ENCODE measurements at places on chromosomes 12 and 14.

DNA sequence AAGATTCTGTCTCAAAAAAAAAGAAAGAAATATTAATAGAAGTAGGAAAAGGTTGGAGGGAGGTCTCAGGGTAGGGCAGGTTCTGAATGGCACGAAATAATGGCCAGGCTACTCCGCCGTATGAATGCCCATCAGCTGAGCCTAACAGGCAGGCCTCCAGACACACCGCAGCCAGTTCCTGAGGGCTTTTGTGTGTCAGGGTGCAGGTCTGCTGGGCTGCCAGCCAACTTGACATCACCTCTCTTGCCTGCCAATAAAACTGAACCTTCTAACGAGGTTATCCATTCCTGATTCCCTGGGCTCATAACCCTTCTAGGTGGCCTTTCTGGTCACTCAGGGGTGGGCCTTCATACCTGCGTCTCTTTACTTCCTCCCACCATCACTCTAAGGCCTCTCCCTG, 3.0 kb downstream of the IFI27 start:
- DNase-seq: no peak

- DNase-seq: peak; percentile 64
These were observed 166.0 kb downstream of the SLC38A4 start for GRCh38 chr12:46659824-46660223.

- no peak for DNase-seq
These were observed 366.3 kb downstream of the TMTC2 start for GRCh38 chr12:83052890-83053541.

GRCh38 chr12:102958073-102958829, 777 bp downstream of the ASCL1 start:
- peak; percentile 61 for DNase-seq

DNA sequence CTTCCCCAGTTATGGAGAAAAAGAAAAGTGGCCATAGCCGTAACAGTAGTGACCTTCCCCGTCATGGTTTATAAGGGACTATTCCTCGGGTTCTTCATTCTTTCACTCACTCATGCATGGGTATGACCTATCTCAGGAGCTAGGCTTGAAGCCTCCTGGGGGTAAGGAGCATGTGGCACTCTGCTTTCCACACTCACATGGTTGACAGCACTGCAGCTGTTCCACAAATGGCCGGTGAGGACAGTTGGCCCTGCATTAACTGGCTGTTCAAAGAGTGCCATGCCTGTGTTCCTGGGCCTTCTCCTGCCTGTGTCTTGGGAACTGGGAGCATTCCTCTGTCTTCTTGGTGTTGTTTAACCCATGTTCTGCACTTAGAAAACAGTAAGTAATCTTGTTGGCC, 66.2 kb upstream of the PNMA1 start:
- no peak for DNase-seq

DNA sequence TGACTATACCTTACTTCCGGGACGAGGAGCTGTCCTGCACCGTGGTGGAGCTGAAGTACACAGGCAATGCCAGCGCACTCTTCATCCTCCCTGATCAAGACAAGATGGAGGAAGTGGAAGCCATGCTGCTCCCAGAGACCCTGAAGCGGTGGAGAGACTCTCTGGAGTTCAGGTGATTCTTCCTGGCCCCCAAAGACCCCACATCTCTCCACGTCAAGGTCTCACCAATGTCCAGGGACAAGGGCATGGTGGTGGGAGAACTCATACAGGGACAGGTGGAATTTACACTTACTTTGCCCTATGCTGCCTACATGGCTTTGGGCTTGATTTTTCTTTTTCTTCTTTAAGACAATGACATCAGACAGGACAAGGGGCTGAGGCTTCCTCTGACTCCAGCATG, 7.1 kb downstream of the SERPINA3 start:
- no peak for DNase-seq

- peak; percentile 82 for DNase-seq
These were observed 132.7 kb upstream of the DYRK2 start for GRCh38 chr12:67515679-67516340.

DNA sequence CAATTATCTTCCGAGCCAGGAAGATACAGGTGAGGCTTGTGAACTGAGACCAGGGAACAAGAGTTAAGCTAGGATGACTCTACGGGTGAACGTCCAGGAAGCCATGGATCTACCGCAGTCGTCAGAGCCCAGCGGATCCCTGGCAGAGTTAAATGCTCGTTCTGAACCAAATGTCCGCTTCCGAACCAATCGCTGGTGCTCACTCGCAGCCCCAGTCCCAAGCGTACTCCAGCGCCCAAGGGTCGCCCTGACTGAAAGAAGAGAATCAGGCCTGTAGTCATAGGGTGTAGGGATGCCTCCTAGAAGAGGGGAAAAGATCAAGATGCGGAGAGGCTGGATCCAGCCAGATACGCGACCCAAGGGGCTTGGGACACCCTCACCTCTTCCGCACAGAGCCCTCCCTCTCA, 283 bp downstream of the VIPAS39 start:
- DNase-seq: no peak

DNA sequence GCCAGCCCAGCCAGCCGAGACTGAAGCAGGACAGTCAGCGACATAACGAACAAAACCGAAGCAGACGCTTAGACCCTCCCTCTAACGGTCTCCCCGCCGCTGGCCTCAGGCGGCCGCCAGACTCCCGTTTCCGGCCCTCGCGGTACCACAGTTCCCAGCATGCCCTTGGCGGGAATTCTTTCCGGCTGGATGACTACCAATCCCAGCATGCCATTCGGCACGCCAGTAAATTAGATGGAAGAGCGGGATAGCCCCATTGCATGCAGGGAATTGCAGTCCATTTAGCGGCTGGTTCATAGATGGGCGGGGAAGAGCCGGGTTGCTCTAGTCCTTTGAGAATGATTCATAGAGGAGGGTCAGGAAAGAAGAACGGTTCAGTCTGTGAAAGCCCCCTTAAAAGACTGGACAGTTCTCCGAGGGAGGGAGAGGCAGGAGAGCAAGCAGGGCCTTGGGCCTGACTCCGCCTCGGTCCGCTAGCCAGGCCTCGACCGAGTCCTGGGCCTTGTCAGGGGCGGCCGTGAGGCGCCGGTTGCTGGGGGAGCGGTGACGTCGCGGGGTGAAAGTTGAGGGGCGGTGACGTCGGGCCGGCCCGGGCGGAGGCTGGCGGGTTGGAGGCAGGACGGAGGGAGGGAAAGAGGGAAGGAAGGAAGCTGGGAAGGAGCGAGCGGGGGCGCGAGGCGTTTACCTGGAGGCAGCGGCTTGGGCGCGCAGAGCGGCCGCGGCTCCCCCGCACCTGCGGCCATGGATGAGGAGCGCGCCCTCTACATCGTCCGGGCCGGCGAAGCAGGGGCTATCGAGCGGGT, at the start of gene RIC8B:
Gene RIC8B (plus strand): TSS at position 678 of the 803 bp plus-strand sequence. CDS start 64 bp downstream, at position 742.
- peak; percentile 97 for DNase-seq

- DNase-seq: no peak
These were observed 519.9 kb downstream of the C12orf50 start for GRCh38 chr12:87509237-87509820.

DNA sequence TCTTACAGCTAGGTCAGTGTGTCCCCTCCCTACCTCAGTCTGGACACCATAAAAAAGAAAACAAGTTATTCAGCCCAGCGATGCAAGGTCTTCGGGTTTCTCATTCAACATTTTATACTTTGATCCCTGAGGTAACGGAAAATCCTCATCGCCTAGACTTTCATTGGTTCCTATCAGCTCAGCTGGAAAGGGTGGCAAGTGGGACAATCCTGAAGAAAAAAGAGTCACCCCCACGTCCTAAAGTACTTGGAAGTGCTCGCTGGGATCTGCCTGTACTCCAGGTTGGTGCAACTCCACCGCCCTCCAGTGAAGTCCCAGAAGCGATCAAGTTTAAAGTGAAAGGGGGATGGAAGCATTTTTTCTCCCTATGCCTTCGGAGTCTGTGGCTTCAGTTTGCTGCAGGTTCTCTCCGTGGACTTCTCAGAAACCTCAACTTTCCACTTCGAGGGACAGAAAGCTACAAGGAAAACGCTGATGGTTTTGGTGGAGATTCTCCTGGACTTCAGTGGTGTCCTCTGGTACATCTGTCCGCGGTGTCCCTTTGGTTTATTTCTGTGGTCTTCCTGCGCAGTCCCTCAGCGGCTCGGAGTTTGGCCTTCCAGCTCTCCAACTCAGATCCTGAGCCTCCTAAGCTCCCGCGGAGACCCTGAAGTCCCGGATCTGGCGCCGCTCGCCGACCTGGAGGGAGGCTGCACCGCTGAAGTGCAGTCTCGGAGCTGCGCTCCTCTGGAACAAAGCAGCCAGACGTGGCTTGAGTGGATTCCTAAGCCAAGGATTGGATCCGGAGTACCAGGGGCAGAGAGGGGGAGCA, 1.8 kb upstream of the LRFN5 start:
- no peak for DNase-seq

DNA sequence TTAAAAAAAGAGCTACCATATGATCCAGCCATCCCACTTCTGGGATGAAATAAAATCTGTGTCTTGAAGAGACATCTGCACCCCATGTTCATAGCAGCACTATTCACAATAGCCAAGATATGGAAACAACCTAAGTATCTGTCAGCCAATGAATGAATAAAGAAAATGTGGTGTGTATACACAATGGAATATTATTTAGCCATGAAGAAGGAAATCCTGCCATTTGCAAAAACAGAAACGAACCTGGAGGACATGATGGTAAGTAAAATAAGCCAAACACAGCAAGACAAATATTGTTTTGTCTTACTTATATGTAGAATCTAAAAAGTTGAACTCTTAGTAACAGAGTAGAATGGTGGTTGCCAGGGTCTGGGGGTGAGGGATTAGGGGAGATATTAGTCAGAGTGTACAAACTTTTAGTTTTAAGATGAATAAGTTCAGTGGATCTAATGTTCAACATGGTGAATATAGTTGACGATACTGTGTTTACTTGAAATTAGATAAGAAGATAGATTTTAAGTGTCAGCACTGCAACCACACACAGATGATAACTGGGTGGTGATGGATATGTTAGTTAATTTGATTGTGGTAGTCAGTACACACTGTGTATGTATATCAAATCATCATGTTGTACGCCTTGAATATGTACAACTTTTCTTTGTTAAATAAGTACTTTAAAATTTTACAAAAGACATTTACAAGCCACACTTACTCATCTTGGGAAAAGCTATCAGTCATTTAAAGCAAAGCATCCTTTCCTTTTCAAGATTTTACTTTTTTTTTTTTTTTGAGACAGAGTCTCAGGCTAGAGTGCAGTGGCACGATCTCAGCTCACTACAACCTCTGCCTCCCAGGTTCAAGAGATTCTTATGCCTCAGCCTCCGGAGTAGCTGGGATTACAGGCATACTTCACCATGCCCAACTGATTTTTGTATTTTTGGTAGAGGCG, 89.9 kb downstream of the BICD1 start:
- no peak for DNase-seq
